Stimulated activated CD8-positive, alpha-beta memory T cell treated with anti-CD3 and anti-CD28 coated beads, Interleukin-12 subunit alpha, Interleukin-12 subunit beta, amount 100 ng/mL, for 4 hours (primary cell): ENCODE measurements at places on chromosomes 12 and 14.

DNA sequence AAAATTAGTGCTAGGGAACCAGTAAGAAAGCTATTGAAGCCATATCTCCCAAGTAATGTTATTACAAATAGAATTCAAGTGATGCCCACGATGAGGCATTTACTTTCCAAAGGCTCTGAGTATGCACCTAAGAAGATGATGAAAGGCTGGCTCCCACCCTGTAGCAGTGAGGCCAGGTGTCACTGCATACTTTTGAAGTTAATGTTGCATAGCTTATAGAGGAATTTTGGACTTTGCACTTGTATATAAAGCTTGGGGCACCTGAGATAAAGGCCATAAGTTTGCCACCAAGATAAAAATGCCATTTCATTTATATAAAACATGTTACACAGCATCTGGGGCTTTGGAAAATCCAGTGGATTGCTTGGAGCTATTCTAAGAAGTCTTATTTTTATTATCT is 96.2 kb downstream of the PTPRB start:
- DNase-seq = no peak

DNA sequence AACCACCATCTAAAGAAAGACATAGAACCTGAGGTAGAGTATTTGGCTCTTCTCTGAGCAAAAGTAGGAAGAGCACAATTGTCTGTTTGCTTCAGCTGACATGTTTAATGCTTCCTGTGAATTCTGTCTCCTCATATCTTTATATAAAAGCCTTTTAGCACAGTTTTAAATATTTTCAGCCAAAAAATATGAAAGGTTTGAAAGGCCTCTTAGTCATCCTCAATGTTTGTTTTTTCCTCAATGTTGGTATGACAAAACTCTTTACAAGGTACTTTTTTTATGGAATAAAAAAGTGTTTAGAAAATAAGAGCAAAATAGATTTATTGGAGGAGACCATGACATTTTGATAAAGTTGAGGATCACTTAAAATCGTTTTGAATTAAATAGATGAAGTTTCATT is 360.9 kb downstream of the NAV3 start:
- DNase-seq = no peak

GRCh38 chr14:78983126-78983525 is 813.0 kb downstream of the NRXN3 start:
- DNase-seq = no peak

DNA sequence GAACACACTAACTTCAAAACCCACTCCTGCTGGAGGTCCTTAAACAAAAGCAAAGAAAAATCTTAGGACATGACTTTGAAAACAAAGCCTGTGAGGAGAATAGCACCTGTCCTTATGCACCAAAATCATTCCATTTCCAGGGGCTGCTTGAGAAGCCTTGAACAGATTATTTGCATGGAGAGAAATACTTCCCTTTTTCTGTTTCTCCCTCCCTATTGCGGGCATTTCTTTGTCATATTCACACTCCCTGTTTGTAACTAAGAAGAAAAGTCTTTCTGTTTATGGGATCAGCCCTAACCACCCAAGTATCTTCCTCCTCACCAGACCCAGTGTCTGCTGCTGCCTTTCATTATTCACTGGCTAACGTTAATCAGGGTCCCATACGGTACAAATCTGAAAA is 218.8 kb downstream of the DPF3 start:
- no peak for DNase-seq

- no peak for DNase-seq
Observed at GRCh38 chr14:69943084-69943780, 64.0 kb downstream of the SMOC1 start.

- no peak for DNase-seq
Observed at GRCh38 chr12:52417740-52418139, 11.6 kb upstream of the KRT82 start.

GRCh38 chr12:110639336-110640141 is 25.6 kb downstream of the TCTN1 start:
- no peak for DNase-seq

DNA sequence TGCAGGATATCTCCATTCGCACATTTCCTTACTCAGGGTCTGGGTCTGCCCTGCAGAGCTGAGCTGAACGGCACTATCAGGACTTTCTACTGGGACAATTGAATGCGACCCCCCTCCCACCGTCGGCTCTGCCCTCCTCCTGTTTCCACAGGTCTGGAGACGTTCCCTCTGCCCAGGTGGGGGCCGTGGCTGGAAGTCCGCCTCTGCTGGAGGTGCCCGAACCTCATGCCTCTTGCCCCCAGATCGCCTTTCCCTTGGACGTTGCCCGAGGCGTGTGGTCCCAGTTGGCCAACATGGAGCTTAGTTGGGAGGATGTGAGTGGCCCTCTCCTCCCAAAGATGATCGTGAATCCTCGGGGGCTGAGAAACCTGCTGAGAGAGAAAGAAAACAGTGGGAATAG is 21.2 kb upstream of the KLC1 start:
- DNase-seq = no peak

DNA sequence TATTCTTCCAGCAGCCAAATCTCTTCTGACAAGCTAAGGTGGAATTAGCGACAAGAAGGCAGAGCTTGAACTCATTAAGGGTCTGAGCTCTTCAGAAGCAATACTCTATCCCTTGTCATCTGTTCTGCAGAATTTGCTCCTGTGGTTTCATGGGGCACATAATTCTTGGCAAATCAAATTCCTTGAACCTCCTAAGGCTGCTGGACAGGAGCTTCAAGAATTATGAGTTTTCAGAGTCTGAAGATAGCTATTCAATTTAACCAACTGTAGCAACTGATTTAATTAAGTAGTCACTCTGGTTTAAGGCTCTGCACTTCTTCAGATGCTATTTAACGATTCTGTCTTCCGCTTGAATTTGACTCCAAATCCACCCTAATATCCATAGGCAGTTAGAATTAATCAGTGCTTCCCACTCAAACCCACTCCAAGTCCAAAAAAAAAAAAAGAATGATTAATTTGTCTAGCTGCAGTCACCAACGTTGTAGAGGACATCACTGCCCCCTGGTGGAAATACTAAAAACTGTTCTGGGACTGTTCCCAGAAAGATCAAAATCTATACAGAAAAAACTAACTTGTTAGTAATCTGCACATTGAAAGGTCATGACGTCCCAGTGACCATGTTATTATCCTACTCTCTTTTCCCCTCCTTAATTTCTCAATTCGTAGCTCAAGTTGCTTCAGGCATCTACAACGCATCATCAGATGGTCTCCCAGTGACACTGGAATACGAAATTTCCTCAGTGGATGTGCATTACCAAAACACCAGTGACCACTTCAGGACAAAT is 169.9 kb downstream of the KIF21A start:
- DNase-seq = no peak

DNA sequence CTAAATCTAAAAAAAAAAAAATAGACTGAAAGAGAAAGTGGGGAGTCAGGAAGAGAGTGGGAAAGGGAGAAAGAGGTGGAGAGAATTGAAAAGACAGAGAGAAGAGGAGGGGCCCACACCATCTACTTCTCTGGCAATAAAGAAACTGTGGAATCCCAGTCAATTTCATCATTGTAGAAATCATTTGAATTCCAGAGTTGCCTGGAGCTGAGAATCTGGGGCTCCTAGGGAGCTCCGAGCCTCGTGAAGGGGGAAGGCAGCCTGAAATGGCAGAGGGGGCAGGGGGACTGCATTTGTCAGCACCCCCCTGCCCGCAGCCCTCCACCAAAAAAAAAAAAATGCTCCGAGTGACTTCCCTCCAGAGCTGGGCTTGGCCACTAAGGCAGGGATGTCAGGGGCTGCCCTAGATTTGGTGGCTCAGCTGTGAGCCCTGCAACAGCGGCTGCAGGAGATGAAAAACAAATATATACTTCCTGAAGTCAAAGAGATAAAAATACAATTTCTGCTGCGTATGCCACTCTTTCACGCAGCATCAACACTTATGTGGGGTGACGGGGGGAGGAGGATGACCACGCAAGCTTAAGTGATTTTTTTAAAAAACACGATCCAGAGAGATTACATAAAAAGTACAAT is 80.5 kb downstream of the BCL11B start:
- no peak for DNase-seq

DNA sequence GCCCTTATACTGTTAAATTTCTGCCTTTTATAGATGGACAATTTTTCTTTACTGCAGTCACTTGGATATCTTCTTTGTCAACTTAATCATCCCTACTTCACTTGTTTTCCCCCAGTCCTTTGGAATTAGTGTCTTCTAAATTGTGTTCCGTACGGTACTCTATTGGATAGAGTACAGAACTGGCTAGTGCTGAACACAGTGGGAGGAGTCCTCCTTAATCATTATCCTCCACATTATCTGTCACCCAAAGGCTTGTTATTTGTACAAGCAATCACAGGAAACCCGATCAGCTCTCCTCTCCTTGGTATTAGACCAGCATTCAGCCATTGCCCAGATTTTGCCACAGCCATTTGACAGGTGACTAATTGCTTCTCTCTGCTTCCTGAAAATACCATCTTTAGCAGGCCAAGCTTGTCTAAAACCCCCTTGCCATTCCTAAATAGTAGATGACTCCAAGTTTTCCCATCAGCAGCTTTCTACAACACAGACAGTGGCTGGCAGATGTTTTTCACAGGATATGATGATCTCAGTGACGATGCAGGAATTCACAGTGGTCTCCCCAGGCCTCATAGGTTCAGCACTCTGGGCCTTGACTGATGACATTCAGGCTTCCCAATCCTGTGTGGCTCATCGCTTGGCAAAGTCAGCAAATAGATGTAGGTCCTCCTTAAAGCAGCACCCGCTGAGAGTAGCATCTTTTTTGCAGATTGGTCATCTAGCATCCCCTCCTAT is 216.0 kb upstream of the RGS6 start:
- no peak for DNase-seq

DNA sequence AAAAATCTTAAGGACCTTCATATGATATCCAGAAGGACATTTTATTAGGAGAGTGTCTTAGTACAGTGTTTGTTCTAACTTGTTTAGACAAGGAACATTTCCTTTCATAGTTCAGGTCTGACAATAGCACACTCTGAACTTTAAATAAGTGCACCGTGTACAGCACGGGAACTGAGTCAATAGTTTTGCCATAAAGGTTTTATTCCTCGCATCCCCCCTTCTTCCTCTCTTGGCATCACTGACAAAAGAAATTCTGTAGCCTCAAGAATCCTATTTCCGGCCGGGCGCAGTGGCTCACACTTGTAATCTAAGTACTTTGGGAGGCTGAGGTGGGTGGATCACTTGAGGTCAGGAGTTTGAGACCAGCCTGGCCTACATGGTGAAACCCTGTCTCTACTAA is 58.3 kb downstream of the TMCC3 start:
- DNase-seq = no peak

DNA sequence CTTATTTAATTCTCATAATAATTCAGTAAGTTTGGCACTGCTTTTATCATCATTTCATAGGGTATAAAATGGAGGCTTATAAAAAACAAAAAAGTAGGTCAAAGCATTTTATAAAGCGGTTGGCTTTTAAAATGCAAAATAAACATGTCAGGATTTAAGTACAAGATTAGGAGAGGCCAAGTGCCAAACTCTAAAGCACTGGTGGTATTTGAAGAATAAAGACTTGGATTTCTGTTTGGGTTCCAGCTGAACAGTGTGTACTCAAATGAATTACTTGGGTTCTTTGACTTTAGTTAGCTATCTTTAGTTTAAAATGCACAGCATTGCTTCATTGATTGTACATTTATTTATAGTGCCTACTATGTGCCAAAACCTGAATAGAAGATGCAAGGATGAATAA is 966.6 kb upstream of the SEL1L start:
- DNase-seq = no peak

- no peak for DNase-seq
Observed at GRCh38 chr14:49988080-49988990, 95.5 kb downstream of the ARF6 start.

GRCh38 chr12:53777936-53778644 is 26.3 kb upstream of the CISTR start:
- no peak for DNase-seq

DNA sequence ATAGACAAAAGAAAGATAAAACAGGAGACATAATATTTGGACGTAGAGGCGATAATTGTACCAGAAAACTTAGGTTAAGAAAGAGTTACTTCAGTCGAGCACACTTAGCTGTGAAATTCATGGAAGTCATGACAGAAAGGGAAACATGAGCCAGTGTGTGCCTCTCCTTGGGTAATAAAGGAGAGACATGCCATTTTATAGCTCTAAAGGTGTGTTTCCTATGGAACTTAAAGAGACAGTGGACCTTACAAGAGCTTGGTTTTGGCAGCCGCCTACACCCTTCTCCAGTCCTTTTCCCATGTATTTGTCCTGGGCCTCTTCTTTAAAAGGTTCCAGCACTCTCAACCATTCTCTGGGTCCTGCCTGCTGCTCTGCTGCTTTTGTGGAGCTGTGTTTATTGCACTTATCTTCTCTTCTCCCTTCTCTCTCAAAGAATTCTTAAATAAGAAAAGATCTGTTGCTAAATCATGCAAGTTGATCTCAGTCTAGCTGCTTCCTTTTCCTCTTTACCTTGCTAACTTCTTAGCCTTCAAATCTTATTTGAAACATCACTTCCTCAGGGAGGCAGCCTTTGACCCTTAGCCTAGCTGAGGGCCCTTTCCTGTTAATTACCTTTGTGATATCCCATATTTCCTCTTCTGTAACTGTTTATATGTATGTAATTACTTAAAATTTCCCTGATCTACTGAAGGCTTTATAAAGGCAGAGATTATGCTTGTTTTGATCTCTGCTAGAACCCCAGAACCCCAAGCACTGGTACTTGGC is 81.8 kb upstream of the EVL start:
- DNase-seq = no peak

- DNase-seq = no peak
Observed at GRCh38 chr12:92554158-92555073, 148.4 kb upstream of the PLEKHG7 start.

DNA sequence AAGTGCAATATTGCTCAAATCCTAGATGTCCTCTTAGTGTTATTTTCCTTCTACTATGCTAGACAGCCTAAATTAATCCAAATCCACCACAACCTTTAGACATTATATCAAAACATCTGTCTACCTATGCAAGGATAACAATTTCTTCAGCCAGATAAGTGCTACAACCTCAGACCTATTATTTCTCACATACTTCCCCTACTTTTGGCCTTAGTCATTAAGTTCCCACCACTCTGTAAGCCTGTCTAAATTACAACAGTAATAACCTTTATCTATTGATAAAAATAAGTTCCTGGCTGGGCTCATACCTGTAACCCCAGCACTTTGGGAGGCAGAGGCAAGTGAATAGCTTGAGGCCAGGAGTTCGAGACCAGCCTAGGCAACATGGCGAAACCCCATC is 74.0 kb downstream of the KIF21A start:
- no peak for DNase-seq

DNA sequence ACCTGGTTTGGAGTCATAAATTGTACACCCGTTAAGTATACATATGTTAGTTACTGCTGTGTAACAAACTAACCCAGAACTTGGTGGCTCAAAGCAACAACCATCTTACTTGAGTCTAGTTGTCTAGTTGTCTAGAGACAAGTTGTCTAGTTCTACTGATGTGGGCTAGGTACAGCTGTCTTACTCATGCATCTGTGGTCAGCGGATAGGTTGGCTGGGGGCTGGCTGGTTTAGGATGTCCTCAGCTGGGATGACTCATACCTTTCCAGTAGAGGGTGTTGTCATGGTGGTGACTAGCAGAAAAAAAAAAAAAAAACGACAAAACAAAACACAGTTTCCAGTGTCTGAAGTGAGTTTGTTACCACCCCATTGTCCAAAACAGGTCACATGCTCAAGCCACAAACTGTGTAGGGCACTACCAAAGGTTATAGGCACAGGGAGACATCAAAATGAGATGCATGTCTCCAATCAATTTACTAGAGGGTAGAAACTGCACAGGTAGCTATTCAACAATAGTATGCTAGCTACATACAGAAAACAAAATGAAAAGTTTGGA is 680.3 kb downstream of the MED13L start:
- no peak for DNase-seq

- DNase-seq = no peak
Observed at GRCh38 chr14:102415671-102416070, 52.9 kb downstream of the TECPR2 start.

GRCh38 chr12:49540229-49541139 is 1.7 kb downstream of the KCNH3 start:
- no peak for DNase-seq
